ENCODE measurements at places on chromosomes 5 and 9.

- no peak for DNase-seq
Measured at GRCh38 chr5:39459907-39460306, 35.1 kb upstream of the DAB2 start.

- DNase-seq: no peak
Measured at GRCh38 chr9:1120500-1121165, 70.5 kb downstream of the DMRT2 start.

GRCh38 chr5:135266303-135266635, 132.8 kb downstream of the MACROH2A1 start:
- DNase-seq: no peak

DNA sequence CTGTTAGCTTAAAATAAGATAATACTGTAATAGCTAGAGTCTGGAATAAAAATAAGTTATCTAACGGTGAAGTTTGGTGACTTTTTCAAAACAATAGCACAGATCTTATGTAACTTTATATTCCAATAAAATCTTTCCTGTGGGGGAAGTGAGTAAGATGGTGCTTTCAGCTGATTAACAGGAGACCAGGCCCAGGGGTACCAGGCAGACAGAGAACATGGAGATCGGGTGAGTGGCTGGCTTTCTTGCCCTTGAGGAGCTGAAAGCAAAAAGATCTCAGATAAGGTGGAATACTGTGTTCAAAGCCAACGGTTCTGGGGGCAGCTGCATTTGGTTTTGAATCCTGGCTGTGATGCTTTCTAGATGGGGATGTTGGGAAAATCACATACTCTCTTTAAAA, 61.3 kb downstream of the MAT2B start:
- DNase-seq: no peak

DNA sequence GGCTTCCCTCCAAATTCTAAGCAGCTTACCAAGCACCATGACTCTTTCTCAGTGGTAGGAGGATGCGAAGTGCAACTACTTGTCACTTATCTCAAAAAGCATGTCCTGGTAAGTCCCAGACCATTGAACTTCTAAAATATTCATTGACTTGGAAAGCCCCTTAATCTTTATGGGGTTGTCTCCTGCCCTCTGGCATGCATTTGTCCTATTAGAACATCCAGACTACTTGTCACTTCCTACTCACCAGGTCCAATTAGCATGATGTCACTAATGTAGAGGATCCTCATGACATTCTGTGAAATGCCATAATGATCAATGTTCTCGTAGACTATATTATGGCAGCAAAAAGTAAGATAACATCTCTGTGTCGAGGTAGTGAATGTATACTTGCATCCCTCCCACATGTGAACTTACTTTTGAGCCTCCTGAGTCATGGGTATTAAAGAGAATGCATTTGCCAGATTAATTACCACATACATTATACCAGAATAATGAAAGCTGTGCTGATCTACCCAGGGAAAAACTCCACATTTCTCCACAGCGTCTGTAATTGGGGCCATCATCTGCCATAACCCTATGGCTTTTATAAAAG, 63.5 kb upstream of the RAD23B start:
- no peak for DNase-seq

DNA sequence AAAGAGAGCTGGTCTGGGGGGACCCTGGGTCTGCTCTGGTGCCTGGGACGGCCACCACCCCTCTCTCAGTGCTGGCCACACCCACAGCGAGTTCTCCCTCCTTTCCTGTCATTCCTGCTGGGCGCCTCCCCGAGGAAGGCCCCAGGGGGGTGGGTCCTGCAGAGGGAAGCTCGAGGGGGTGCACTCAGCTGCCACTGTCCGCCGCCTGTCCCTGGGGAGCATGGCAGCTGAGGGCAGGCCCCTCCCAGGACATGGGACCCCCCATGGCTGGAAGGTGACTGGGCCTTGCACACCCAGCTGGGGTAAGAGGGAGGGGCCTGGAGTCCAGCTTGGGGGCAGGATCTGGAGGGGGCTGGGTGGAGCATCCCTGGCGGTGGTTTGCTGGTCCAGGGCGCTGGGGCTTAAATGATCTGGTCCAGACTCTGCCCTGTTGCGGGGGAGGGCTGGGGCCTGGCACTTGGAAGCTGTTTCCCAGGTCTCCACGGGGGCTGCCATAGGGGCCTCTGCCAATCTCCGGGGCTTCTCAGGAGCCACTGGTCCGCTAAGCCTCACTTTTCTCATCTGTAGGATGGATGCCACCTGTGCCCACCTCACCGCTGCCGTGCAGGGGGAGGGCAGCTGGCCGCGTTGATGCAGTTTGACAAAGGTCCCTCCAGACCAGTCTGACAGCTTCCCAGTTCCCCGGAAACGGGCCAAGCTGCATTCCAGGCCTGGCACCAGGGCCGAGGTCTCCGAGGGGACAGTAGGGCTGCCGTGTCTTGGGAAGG, 6.0 kb upstream of the SLC2A6 start:
- DNase-seq: no peak

- DNase-seq: no peak
Measured at GRCh38 chr5:134451936-134452505, 40.3 kb upstream of the CDKN2AIPNL start.

DNA sequence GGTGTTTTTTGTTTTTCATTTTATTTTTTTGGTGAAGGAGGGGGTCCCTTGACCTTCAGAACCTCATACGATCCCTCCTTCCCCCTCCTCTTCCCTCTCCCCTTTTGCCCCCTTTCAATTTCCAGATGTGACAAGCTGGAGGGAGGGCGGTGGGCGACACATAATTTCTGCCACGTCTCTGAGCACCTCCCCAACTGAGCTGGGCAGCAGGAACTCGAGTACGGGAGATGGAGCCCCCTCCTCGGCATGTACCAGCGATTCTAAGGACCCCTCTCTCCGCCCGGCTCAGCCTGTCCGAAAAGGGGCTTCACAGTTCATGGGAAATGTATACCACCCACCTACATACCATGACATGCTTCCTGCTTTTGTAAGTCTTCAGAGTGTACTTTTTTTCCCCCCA, 52.4 kb downstream of the PRRC2B start:
- no peak for DNase-seq

DNA sequence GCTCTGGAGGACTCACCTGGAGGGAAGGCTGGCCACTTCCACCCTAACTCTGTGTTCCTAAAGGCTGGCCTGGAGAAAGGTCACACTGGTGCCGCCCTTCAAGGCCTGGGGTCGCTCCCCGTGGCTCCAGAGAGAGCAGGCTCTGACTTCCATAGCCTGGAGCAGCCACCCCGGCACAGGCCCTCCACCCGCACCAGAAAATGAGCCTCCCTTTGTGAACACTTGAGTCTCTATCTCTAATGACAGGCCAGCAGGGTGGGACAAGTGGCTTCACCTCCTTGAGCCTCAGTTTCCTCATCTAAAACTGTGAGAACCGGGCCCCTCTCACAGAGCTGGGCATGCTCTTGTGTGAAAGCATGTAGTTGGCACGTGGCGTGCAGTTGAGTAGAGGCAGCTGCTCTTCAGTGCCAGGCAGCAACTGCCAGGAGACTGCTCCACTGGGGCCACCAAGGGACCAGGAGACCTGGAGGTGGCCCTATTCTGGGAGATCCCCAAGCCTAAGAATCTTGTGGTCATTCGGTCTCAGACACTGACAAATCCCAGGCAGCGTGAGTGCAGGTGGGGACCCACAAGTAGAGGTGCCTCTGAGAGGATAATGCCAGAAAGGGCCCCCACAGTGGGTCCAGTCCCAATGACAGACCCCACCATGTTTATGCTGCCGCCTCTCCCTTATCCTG, 56.7 kb upstream of the GARNL3 start:
- DNase-seq: no peak

DNA sequence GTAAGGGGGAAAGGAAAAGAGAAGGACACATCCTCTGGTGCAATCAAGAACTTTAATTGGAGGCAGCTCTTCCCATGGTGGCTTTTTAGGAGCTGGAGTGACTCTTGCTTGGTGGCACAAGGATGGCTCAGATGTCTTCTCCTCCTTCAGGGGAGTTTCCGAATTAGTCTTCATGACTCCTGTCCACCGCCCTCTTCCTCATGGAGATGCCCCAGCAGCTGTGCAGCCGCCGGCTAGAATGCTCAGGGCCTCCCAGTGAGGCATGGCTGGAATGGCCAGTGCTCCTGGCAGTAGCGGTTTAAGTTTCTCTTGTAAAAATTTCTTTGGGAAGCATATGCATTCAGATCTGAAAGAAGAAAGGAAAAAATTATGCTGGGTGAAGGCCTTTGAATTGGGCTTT, 8.8 kb upstream of the TEX53 start:
- no peak for DNase-seq

GRCh38 chr5:54793468-54794134, 191.8 kb downstream of the ESM1 start:
- DNase-seq: no peak

GRCh38 chr5:161086461-161086860, 234.4 kb upstream of the ATP10B start:
- DNase-seq: no peak

GRCh38 chr9:93024986-93025630, 33.4 kb upstream of the SUSD3 start:
- DNase-seq: no peak

GRCh38 chr5:126365446-126366198, 57.6 kb upstream of the GRAMD2B start:
- DNase-seq: no peak

DNA sequence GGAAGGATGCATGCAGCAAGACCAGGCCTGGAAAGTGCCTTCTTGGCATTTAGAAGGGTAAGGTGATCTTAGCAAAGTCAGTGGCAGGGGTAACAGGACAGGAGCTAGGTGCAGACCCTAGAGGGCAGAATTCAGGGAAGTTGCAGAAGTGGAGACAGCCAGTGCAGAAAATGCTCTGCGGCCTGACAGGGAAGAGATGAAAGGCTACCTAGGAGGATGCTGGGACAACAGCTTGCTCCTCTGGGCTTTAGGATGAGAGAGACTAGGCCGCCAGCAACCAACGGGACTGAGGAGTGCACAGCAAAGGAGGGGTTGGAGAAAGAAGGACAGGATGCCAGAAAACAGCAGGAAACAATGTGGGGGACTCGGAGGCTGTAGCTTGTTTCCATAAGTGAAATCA, 219.9 kb downstream of the FSTL4 start:
- DNase-seq: no peak

- no peak for DNase-seq
Measured at GRCh38 chr5:149323621-149324205, 21.6 kb upstream of the GRPEL2 start.

DNA sequence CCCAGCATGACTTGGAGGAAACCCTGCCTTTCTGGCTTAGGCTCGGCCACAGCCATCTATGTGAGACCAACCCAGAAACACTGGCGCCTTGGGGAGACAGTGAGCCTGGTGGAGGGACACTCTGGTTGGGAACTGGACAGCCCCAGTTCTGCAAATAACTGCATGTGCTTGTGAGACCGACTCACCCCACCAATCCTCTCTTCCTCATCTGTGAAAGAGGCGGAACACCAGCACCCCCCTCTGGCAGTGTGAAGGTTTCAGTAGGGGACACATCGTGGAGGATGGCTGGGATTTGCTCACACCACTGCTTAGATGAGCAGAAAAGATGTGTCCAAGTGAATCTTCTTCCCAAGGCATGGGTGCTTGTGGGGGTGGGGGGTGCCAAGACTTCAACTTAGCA, 43.4 kb upstream of the N4BP3 start:
- no peak for DNase-seq

GRCh38 chr5:139275536-139275935, 18.0 kb upstream of the MATR3 start:
- no peak for DNase-seq

DNA sequence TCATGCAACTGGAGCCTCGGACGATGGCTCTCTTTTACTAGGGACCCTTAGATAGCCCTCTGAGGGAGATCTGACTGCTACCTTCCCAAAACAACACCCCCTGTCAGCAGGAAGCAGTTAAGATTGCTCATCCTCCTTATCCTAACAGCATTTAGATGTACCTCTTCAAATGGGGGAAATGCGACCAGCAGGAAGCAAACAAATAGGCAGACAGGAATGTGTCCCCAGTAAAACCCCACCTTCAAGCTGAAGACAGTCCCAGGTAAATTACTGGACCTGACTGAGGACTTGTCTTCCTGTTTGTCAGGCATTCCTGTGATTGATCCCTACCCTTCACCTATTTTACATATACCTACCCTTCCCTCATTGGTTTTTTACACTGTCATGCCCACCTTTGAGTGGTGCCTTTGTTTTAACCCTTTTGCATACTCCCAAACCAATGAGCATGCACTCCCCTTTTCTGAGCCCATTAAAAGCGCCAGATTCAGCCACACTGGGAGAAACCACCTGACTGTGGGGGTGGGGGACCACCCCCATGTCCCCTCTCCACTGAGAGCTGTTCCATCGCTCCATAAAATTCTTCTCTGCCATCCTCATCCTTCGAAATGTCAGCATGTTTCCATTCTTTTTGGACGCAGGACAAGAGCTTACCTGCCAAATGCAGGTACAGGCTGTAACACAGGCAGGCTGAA, 954.0 kb upstream of the CDH6 start:
- DNase-seq: no peak

DNA sequence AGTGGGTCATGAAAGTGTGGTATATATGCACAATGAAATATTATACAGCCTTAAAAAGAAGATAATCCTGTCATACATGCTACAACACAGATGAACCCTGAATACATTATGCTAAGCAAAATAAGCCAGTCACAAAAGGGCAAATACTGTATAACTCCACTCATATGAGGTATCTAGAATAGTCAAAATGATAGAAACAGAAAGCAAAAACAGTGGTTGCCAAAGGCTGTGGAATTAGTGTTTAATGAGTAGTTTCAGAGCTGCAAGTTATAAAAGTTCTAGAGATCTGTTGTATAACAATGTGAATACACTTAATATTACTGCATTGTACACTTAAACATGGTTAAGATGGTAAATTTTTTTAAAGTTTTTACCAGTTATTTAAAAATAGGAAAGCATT, 135.0 kb downstream of the OXCT1 start:
- no peak for DNase-seq

DNA sequence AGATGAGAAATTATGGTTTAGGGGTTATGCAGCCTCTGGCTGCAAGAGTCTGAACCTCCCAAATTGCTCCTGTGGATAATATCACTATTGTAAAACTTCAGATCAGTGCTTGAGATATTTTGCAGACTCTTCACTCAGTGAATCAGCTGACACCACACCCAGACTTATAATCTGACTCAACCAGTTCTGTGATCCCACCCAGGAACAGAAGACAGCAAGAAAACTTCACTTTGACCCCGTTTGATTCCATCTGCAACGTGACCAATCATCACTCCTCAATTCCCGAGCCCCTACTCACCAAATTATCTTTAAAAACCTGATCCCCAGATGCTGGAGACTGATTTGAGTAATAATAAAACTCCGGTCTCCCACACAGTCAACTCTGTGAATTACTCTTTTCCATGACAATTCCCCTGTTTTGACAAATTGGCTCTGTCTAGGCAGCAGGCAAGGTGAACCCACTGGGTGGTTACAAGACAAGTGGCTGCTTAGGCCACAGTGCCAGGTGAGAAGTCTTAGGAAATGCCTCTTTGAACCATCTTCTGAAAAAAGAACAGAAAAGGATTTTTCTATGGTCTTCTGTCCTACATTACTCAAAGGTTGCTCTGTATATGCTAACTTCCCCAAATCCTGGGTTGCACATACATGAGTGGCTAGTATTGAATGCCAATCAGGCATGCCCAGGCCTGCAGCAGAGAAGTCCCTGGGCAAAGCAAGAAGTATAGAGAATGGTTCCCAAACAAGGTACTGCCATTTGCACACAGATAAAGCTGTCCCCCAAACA, 588.0 kb downstream of the PRELID2 start:
- DNase-seq: no peak

GRCh38 chr9:24045150-24045549, 219.1 kb upstream of the ELAVL2 start:
- DNase-seq: no peak

- no peak for DNase-seq
Measured at GRCh38 chr5:94885931-94886330, 267.5 kb downstream of the SLF1 start.
